ENCODE measurements at places on chromosomes 16 and 17. TPM values are rescaled to one million over a fixed set of nuclear protein-coding genes. Genes with fewer than 3 reads are reported as not detected.
A peak's percentile ranks its signal among the peaks of the same experiment; 100 is the strongest.

DNA sequence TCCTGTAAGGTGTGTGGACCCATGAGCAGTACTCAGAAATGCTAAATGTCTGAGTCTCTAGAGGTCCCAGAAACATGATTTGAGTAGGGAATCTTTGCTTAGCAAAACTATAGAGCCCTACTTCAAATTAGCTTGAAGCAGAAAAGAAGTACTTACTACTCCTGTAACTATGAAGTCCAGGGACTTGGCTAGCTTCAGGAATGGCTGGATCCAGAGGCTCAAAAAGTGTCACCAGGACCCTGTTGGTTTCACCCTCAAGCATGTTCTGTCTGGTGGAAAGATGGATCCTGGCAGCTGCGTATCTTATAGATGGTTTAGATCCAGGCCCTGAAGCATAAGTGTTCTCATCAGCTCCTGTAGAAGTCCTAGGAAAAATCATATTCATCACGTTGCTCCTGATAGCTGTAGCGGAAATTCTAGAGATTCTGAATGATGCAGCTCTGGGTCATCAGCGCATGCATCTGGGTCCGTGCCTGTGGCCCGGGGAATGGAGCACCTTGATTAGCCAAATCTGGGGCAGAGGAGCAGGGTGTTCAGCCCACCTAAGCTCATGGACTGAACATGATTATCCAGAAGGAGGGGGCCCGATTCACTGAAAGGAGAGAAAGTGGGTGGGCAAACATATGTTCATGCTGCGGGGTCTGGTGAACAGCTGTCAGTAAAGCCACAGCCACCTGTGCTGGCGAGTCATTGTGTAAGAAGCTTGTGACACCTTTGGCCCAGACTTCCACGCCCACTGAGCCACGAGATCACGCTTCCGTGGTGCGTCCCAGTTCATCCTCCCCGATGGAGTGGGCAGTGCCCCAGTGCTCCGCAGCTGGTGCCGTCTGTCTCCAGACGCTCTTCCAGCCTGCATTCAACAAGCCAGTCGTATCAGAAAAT lies 260.6 kb downstream of the CPPED1 start:
- H3K27me3 ChIP-seq: peaks cover 5% of the 10 kb centered on the region
- H3K36me3 ChIP-seq: no peaks in the 10 kb centered on the region
- no peak for DNase-seq
- no peak overlapping the region for H3K27ac ChIP-seq

- peaks cover 31% of the 10 kb centered on the region for H3K27me3 ChIP-seq
- no peaks in the 10 kb centered on the region for H3K4me1 ChIP-seq
- H3K36me3 ChIP-seq: no peaks in the 10 kb centered on the region
These were observed 13.5 kb downstream of the SOX8 start for GRCh38 chr16:995087-995486.

Gene DNAH3
- total RNA-seq: 0.33 TPM

Gene IFT20
- total RNA-seq: 20.1 TPM

DNA sequence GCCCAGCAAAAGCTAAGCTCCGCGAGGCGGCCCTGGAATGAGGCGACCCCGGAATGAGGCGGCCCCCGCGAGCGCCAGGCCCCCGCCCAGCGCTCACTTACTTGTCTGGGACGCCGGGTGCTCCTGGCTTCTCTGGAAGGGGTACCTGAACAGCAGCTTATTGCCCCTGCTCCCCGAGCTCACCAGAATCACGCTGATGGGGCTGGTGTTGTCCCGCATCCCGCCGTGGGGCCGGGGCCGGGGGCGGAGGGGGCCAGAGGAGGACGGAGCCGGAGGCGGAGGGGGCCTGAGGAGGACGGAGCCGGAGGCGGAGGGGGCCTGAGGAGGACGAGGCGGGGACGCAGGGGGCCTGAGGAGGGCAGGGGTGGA lies 440 bp downstream of the NPRL3 start:
- peak overlapping the region; percentile 96 for H3K27ac ChIP-seq
- no peaks in the 10 kb centered on the region for H3K27me3 ChIP-seq
- peak overlapping the region; percentile 74 for H3K4me3 ChIP-seq
- peak; percentile 76 for DNase-seq
- peaks cover 46% of the 10 kb centered on the region for H3K4me1 ChIP-seq

DNA sequence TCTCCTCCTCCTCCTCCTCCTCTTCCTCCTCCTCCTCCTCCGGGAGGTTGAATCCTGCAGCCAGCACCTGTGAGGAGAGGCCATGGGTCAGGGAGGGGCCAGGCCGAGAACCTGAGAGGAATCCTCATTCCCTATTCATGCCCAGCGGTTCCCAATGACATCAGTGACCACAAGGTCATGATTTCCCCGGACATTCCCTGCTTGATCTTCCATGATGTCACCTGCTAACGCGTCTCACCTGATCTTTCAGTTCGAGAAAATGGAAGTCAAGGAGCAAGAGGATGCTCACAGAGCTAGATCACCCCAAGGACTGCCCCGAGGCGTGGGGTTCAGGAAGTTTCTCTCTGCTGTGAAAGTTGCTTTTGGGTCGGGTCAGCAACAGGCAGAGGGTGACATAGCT lies 5.4 kb downstream of the APOBR start:
- peaks cover 4% of the 10 kb centered on the region for H3K4me1 ChIP-seq
- no peaks in the 10 kb centered on the region for H3K36me3 ChIP-seq
- H3K27me3 ChIP-seq: no peaks in the 10 kb centered on the region
- no peak overlapping the region for H3K4me3 ChIP-seq
- H3K27ac ChIP-seq: no peak overlapping the region

Gene SLC7A5
- total RNA-seq: 220 TPM

DNA sequence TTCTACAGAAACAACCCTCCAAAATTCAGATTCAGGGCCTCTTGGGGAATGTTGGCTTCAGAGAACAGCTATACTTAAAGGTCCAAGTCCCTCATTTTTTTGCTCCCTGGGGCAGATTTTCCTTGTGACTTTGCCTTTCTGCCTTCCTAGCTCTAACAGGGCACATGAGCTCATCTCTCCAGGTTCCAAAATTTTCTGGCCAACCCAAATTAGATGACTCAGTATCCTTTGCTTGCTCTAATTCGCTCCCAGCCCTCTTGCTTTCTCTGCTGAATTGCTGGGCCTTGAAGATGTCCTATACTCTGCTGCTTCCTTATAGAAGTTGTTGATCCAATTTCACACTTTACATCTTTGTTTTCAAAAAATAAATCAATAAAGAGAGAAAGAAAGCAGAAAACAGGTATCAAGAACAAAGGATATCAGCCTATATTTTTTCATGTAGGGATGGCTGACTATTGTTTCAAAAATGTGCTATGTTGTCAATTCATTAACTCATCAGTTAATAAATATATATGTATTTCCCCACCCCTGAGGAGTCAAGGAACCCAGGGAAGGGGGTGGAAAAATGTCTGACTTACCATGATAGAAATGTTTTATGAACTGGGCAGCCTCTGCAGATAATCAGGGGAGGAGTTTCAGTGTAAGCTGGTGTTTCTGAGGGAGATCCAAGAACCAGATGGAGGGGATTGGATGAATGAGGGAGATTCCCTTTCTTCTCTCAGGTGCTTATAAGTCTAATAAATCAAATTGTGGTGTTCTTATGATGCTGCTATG lies 1.0 kb upstream of the KRTAP4-2 start:
- no peaks in the 10 kb centered on the region for H3K4me1 ChIP-seq
- H3K36me3 ChIP-seq: no peaks in the 10 kb centered on the region
- no peak overlapping the region for H3K4me3 ChIP-seq
- peaks cover 10% of the 10 kb centered on the region for H3K27me3 ChIP-seq
- H3K27ac ChIP-seq: no peak overlapping the region

DNA sequence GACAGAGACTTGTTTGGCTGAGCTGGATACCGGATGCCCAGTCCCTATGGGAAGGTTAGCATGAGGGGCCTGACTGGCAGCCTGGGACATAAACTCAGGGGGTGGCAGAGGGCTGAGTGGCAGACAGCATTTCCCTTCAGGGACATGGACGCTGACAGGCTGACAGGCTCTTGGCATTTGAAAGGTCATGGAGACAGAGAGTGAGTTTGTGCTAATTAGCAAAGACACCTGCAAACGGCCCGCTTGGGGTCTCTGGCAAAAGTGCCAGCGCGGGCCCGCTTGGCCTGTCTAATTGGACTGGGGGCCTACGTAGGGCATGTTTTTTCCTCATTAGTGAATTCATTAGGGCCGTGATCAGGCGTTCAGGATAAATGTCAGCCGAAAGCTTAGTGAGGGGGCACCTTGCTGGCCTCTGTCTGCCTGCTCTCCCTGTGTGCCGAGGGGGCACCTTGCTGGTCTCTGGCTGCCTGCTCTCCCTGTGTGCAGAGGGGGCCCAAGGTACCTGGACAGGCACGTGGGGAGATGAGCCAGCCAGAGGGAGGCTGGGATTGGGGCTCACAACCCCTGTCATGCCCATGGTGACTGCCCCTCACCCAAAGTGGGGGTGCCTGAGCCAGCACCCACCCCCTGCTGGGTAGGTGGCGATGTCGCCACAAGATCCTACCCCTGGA lies 7.7 kb downstream of the NECAB2 start:
- H3K27me3 ChIP-seq: peaks cover 84% of the 10 kb centered on the region
- no peak overlapping the region for H3K4me3 ChIP-seq
- no peaks in the 10 kb centered on the region for H3K36me3 ChIP-seq
- peaks cover 7% of the 10 kb centered on the region for H3K4me1 ChIP-seq
- DNase-seq: no peak
- no peak overlapping the region for H3K27ac ChIP-seq

- H3K4me3 ChIP-seq: no peak overlapping the region
- DNase-seq: no peak
- H3K27ac ChIP-seq: no peak overlapping the region
These were observed 20.3 kb downstream of the COPRS start for GRCh38 chr17:31838636-31839225.

DNA sequence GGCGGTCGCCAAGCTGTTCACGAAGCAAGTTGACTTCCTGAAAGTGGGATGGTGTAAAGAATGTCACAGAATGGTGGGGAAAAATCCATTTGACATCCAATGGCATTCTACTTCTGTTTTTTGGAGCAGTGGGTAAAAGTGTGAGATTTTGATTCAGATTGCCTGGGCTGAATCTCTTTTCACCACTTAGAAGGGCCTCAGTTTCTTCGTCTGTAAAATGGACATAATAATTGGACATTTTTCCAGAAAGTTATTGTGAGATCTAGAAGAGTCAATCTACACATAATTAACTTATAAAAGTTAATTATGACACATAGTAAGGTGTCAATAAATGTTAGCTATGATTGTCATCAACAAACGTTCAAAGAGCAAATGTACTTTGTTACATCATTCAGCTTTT lies 3.0 kb downstream of the KRT40 start:
- no peak overlapping the region for H3K4me3 ChIP-seq
- DNase-seq: no peak
- H3K4me1 ChIP-seq: no peaks in the 10 kb centered on the region
- no peak overlapping the region for H3K27ac ChIP-seq

GRCh38 chr16:89383095-89384003 lies 107.0 kb downstream of the ANKRD11 start:
- H3K4me1 ChIP-seq: peaks cover 26% of the 10 kb centered on the region
- H3K27ac ChIP-seq: peak overlapping the region; percentile 77
- H3K36me3 ChIP-seq: peaks cover 4% of the 10 kb centered on the region
- H3K4me3 ChIP-seq: peak overlapping the region; percentile 4
- H3K27me3 ChIP-seq: no peaks in the 10 kb centered on the region

- no peak overlapping the region for H3K27ac ChIP-seq
- peaks cover 26% of the 10 kb centered on the region for H3K36me3 ChIP-seq
- DNase-seq: no peak
- H3K27me3 ChIP-seq: no peaks in the 10 kb centered on the region
- H3K4me3 ChIP-seq: no peak overlapping the region
These were observed 145.6 kb upstream of the CHMP6 start for GRCh38 chr17:80845863-80846671.

GRCh38 chr16:26175944-26176343 lies 484.2 kb downstream of the HS3ST4 start:
- no peaks in the 10 kb centered on the region for H3K27me3 ChIP-seq
- H3K4me3 ChIP-seq: no peak overlapping the region
- H3K27ac ChIP-seq: no peak overlapping the region
- no peaks in the 10 kb centered on the region for H3K4me1 ChIP-seq
- DNase-seq: no peak

DNA sequence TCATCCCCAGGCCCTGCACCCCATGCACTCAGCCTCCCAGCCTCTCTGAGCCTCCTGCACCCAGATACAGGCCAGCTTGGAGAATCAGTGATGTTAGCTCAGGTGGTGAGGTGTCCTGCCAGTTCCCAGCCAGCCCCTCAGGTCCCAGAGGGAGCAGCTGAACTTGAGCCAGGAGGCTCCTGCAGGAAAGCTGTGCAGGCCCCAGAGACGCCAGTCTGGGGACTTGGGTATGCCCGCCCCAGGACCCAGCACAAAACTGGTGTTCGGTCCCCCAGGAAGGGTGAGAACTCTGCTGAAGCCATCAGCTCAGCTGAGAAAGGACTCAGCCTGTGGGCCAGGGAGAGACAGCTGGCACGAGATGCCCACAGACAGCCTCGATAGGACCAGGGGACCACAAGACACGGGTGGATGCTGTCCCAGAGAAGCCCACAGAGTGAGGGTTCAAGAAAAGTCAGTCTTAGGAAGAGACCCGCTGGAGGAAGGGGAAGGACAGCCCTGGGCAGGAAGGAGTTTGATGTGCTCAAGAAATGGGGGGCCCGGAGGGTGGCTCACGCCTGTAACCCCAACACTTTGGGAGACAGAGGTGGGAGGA lies 11.0 kb downstream of the ENDOV start:
- no peak overlapping the region for H3K27ac ChIP-seq
- H3K27me3 ChIP-seq: peaks cover 86% of the 10 kb centered on the region
- peaks cover 51% of the 10 kb centered on the region for H3K4me1 ChIP-seq
- no peaks in the 10 kb centered on the region for H3K36me3 ChIP-seq

Gene PRAC1
- total RNA-seq: not detected

DNA sequence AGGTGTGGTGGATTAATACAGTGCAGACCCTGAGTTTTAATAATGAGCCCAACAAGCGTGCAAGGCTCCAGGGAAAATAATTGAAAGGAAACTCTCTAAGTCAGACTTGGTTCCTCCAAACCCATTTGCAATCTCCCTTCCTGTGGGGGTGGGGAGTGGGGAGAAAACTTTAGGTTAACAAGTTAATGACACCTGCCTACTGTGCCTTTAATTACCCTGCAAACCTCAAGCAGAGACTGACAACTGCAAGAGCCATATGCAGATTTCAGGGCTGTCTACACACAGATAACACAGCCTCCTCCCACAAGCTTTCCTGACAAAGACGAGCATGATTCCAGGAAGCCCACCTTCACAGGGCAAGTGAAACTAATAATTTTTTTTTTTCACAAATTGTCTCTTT lies 359.3 kb downstream of the HS3ST4 start:
- H3K36me3 ChIP-seq: no peaks in the 10 kb centered on the region
- no peaks in the 10 kb centered on the region for H3K4me1 ChIP-seq
- no peaks in the 10 kb centered on the region for H3K27me3 ChIP-seq
- no peak for DNase-seq
- no peak overlapping the region for H3K27ac ChIP-seq

Gene KREMEN2
- total RNA-seq: 8.2 TPM

Gene ITGB4
- 0.89 TPM for total RNA-seq

GRCh38 chr16:53043428-53043831 lies 9.3 kb downstream of the CHD9NB start:
- peaks cover 22% of the 10 kb centered on the region for H3K27me3 ChIP-seq
- no peak for DNase-seq
- no peaks in the 10 kb centered on the region for H3K36me3 ChIP-seq
- H3K4me3 ChIP-seq: no peak overlapping the region
- no peak overlapping the region for H3K27ac ChIP-seq
- no peaks in the 10 kb centered on the region for H3K4me1 ChIP-seq

Gene C16orf54
- not detected for total RNA-seq
